Uterine smooth muscle cell (primary cell): ENCODE measurements at places on chromosomes 3 and 15. TPM values are rescaled to one million over a fixed set of nuclear protein-coding genes. Genes with fewer than 3 reads are reported as not detected.

SAMMSON gene
- 0.11 and 0.25 TPM in 2 replicates for total RNA-seq

CHRM5 gene
- 0.75 TPM in 1 of 2 replicates, not detected in the other for total RNA-seq

PLA1A gene
- total RNA-seq: 0.25 and 0.33 TPM in 2 replicates

SMCO1 gene
- not detected in 2 replicates for total RNA-seq

SLC22A14 gene
- under 0.01 TPM in 1 of 2 replicates, not detected in the other for total RNA-seq

FBN1 gene
- total RNA-seq: 481 and 802 TPM in 2 replicates

KNG1 gene
- not detected in 2 replicates for total RNA-seq

PSTPIP1 gene
- 0.11 TPM in 1 of 2 replicates, not detected in the other for total RNA-seq

TERC gene
- 597 and 759 TPM in 2 replicates for total RNA-seq

SLC7A14 gene
- 0.44 and 0.75 TPM in 2 replicates for total RNA-seq

SV2B gene
- under 0.01 and 0.12 TPM in 2 replicates for total RNA-seq

CILP gene
- under 0.01 and 0.12 TPM in 2 replicates for total RNA-seq

EIF1B gene
- 13.9 and 18.2 TPM in 2 replicates for total RNA-seq

SLC2A2 gene
- not detected in 2 replicates for total RNA-seq

THRB gene
- 0.77 and 1.6 TPM in 2 replicates for total RNA-seq

KNL1 gene
- 11.1 and 43.8 TPM in 2 replicates for total RNA-seq

GP5 gene
- total RNA-seq: under 0.01 TPM in 1 of 2 replicates, not detected in the other

LMAN1L gene
- total RNA-seq: 0.11 TPM in 1 of 2 replicates, not detected in the other

COL6A5 gene
- total RNA-seq: under 0.01 TPM in 1 of 2 replicates, not detected in the other

SRGAP3 gene
- total RNA-seq: 3.1 and 6.0 TPM in 2 replicates

DIPK2A gene
- 67.9 and 82.8 TPM in 2 replicates for total RNA-seq

SLC51A gene
- total RNA-seq: 0.25 TPM in 1 of 2 replicates, not detected in the other

DPPA2 gene
- total RNA-seq: not detected in 2 replicates

IL17RB gene
- total RNA-seq: 0.11 and 0.12 TPM in 2 replicates

SLITRK3 gene
- under 0.01 and 0.11 TPM in 2 replicates for total RNA-seq

MEGF11 gene
- total RNA-seq: not detected in 2 replicates

CPLX3 gene
- not detected in 2 replicates for total RNA-seq

GXYLT2 gene
- total RNA-seq: 6.1 and 16.1 TPM in 2 replicates

CPN2 gene
- not detected in 2 replicates for total RNA-seq

CNOT10 gene
- total RNA-seq: 23.2 and 26.5 TPM in 2 replicates
